Stimulated activated CD4-positive, alpha-beta T cell treated with anti-CD3 and anti-CD28 coated beads, Interleukin-15, amount 100 ng/mL, for 1 hour (primary cell): ENCODE measurements at places on chromosomes 1 and 21.

GRCh38 chr1:177783051-177783450 is 186.8 kb downstream of the SEC16B start:
- no peak for DNase-seq

DNA sequence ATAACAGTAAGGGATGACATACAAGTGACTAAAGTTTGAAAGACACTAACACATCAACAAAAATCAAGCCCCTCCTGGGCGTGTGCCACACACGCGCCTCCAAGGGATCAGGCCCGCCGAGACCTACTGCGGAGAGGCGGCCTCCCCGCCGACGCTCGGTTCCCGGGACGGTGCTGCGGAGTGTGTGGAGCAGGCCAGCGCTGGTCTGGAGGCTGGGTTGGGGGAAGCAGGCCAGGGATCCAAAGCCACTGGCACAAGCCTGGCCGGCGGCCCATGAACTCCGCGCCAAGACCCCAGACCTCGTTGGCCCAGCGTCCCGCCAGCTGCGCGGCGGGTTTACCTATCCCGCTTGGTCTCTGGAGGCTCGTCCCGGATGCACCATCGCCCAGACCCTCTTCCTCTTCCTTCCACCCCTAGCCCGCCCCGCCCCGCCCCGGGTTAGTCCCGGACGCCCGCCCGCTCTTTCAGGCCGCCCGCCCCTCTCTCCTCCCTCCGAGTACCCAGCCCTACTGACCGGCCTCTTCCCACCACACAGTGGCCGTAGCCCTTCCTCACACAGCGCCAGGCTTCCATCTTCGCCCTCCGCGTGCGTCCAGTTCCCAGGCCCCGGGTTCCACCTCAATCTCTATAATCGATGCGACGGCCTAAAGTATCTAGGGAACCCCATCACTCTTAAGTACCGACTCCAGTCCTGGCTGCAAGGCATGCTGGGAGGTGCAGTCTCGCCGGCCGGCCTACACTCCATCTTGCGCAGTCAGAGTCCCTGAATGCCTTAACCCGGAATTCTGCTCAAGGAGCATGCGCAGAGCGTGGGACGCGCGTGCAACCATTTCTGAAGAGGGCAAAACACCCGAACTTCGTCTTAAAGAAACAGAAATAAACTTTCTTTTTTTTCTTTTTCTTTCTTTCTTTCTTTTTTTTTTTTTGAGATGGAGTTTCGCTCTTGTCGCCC is at the start of gene ANGEL2:
Gene ANGEL2, minus strand, starts transcription at position 769 of the 952 bp plus-strand sequence. Its CDS starts 196 bp downstream, at position 573.
- DNase-seq = peak; percentile 88

DNA sequence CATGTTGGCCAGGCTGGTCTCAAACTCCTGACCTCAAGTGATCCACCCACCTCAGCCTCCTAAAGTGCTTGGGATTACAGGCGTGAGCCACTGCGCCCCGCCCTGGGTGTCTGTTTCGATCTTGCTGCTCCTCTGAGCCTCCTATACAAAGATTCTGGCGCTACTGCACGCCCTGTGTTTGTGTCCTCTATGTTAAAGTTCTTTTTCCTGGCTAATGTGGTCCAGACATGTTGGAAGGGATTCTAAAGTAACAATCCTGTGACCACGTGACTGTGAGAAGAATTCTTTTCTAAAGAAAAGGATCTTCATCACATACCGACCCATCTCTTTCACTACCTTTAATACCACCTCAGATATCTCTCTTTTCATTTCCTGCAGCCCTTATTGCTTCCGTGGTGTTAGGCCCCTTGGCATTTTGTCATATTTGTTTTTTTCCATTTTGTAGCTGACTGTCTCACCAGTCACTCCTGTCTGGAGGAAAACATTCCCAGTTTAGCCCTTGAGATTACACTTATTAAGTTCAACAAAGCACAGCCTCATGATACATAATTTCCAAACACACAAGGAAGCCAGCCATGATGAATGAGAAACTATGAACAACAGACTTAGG is 27.2 kb upstream of the ENO1 start:
- no peak for DNase-seq

- DNase-seq = no peak
These were observed 6.4 kb downstream of the XCL1 start for GRCh38 chr1:168582688-168583336.

DNA sequence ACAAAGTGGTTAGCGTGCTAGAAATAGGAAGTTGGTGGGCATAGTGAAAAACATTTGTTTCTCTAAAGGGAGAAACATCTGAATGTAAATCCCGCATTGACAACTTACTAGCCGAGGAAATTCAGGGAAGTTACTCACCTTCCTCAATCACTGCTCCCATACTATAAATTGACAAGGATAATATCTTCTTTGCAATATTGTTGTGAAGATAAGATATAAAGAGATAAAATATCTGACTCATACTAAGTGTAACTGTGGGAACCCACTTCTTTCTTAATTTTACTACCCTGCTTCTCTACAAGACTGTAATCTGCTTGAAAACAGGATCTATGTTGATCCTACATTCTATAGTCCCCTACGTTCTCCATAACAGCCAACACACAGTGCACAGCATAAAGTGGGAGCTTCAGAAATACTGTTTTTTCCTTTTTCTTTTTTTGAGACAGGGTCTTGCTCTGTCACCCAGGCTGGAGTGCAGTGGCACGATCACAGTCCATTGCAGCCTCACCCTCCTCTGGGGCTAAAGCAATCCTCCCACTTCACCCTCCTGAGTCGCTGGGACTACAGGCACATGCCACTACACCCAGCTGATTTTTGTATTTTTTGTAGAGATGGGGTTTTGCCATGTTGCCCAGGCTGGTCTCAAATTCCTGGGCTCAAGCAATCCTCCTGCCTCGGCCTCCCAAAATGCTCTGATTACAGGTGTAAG is 57.4 kb upstream of the C1orf21 start:
- DNase-seq = no peak

DNA sequence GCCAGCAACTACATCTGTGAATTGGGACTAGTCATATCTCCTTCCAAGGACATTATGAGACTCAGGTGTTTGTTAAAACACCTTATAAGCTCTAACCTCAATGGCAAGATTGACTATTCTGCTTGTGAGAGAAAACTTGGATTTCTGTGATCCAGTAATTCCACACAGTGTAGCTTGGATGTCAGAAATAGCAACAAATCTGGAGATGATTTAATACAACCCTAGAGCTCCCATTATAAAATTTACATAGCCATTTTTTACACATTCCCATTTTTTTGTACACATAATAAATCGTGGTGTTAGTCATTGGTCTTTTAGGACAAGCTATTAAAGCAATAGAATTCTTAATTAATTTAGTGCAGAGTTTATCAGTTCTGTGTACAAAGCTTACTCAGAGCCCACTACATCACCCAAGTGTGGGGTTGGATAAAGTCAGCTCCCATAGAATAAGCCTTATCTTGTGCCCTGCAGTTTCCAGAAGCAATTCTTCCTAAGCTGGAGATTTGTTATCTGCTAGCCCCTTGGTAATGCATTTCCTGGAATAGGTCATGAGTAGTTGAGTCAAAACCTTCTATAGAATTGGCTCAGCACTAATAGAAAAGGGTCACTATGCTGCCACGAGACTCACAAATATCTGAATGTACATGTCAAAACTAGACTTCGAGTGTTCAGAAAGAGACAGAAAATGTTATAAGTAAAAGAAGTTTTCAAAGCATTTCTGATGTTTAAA is 434.0 kb upstream of the RUNX1 start:
- no peak for DNase-seq

DNA sequence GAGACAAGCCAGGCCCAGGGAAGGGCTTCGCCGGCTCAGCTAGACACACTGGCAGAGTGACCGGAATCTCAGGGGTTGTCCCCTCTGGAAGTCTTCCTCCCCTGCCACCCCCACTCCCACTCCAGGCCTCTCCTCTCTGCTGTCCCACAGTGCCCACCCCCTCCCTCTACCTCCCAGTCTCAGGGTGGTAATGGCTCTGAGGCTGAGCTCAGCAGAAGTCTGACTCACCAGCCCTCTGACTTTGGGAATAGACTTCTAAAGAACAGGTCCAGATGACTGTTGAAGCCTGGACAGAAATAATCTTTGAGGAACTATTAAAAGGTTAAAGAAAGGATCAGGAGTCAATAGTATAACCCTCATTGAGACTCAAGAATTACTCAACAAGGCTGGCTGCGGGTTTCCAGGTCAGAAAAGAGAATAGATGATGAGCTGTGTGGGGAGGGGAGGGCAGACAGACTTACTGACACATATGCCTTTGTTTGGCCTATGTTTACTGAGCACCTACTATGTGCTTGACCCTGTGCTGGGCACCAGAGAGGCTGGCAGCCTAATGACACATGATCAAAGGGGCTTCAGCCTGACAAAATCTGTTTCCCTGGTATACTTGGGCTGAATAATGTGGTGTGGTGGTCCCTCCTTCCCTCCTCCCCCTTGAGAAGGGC is 8.2 kb downstream of the HCRTR1 start:
- DNase-seq = no peak

GRCh38 chr21:41439248-41439647 is 13.2 kb downstream of the MX1 start:
- no peak for DNase-seq

DNA sequence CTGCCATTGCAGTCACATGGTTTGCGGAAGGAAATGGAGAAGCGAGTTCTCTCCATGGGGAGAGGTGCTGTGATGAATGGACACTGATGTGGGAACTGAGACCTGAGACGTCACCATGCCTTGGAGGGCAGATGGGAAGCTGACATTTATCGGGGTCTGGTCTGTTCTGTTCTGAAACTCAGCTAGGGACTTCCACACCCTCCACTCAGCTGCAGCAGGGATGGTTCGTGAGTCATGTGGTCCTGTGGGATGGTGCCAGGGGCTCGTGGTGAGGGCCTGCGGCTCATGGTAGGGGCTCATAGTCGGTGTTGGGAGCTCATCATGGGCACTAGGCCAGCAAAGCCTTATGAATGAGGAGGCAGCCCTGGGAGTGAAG is 6.1 kb downstream of the GPR137B start:
- DNase-seq = no peak

- DNase-seq = no peak
These were observed 56.5 kb downstream of the WLS start for GRCh38 chr1:68175621-68176398.

GRCh38 chr1:193415256-193415655 is 228.8 kb upstream of the B3GALT2 start:
- no peak for DNase-seq

DNA sequence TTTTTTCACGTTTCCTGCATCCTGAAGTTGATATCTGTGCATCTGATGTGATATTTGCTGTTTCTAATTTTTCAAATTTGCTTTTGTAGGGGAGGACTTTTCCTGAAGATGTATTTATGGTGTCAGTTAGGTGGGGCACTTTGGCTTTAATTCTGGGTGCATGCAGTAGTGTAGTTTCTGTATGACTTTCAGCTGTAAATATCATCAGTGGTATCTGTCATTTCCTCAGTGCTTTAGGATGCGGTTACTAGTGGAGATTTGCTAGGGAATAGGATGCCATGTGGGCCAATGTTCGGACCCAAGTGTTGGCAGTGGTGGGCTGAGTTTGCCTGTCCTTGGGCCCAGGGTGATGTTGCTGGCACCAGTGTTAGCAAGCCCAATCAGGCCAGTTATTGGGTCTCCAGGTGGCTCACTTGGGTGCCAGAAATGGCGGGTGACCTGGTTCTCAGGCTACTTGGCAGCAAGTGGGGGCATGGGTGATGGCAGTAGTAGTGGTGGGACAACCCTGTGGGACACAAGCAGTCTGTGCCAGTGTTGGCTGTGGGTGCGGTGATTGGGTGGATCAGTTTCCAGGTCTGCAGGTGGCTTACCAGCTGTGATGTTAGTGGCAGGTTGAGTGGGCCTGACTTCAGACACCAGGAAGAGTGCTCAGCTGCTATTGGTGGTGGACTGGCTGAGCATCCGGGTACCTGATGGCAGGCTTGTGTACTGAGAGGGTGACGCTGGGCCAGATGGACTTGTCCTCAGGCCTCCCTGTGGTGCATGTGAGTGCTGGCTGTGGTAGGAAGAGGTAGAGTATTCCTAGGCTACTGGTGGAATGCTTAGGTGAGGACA is 24.4 kb downstream of the CD55 start:
- no peak for DNase-seq

GRCh38 chr1:22680726-22681125 is 27.7 kb downstream of the C1QB start:
- DNase-seq = no peak

GRCh38 chr1:111756124-111756513 is 418 bp downstream of the DDX20 start:
- no peak for DNase-seq

- no peak for DNase-seq
These were observed 232.6 kb downstream of the TRABD2B start for GRCh38 chr1:47764461-47765046.

DNA sequence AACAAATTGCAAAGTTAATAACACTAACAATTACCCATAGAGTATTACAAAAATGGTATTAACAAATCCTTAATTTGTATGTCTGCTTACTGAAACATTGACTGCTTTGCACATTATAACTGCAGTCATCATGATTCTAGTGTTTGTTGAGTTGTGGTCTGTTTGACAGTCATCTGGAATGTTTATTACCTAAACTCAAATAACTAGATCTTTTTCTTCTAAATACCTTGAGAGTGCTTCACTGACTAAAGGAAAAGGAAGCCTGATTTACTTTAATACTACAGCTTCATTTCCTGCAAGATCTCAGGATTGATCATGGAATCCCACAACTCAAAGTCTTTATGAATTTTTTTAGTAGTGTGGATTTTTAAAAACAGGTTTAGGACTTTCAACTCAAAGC is 70.0 kb downstream of the HMCN1 start:
- DNase-seq = no peak

DNA sequence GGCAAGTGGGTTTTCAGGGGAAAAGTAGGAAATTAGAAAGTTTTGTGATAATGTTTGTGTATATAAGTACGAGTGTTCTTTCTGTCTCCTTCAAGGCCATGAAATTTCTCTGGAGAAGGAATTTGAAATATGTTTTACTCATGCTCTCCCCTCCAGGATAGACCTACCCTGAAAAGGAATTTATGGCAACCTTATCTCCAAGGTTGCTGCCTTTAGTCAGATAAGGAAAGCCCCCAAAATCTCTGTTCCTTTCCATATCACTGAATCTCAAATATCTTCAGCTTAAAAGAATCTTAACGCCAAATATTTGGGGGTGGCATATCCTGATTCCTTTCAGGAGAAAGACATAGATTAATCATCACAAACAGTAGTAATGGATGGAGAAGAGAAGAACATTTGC is 499 bp upstream of the C4BPB start:
- DNase-seq = no peak
